ENCODE measurements at places on chromosomes 1 and 21.

DNA sequence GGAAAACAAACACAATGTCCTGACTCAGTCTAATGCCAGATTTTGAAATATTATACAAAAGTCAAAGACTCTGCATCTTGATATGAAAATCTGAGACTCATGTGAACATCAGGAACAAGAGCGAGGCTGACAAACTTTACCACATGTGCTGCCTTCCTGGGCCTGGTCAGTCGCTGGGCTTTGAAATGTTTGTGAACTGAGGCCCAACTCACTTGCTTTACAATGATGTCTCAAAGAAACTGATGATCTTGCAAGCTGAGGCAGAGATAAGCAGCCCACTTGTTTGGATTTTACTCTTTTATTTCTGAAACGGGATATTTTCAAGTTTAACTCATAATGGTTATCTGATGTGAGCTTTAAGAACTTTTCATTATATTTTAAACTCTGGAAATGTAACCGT lies 2.1 kb downstream of the BCAR3 start:
- peaks cover 5% of the 10 kb centered on the region for H3K27me3 ChIP-seq
- no peak for DNase-seq
- no peak overlapping the region for H3K4me3 ChIP-seq
- no peaks in the 10 kb centered on the region for H3K36me3 ChIP-seq
- no peaks in the 10 kb centered on the region for H3K4me1 ChIP-seq

DNA sequence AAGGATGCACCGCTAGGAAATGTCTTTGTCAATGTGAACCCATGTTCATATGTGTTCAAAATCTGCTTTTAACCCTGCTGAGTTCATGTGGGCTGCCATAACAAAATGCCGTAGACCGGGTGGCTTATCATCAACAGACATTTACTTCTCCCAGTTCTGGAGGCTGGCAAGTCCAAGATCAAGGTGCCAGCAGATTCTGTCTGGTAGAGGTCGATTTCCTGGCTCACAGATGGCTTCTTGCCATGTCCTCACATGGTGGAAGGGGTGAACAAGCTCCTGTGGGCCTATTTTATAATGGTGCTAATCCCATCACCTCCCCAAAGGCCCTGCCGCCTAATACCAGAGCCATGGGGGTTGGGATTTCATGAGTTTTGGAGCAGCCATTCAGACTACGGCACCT lies 4.6 kb upstream of the CDCP2 start:
- no peaks in the 10 kb centered on the region for H3K4me1 ChIP-seq
- no peak overlapping the region for H3K27ac ChIP-seq
- H3K36me3 ChIP-seq: no peaks in the 10 kb centered on the region
- no peaks in the 10 kb centered on the region for H3K27me3 ChIP-seq

DNA sequence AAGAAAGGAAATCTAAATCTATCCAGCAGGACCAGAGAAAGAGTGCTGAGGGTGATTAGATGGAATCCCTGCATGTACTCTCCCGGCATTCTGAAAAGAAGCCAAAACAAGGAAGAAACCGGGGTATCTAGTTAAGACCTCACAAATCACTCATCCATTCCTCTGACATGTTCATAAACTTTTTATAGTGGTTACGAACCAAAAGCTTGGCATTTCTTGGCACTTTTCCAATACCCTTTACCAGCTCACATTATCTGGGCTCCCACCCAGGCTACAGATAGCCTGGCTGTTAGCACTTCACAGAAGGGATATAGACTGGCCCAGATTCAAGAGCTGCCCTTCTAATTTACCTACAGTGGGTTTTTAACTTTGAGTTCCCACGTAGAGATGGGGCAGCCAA lies 1.8 kb upstream of the C1orf74 start:
- no peak overlapping the region for H3K27ac ChIP-seq
- no peak overlapping the region for H3K4me3 ChIP-seq
- H3K36me3 ChIP-seq: no peaks in the 10 kb centered on the region
- DNase-seq: no peak

DNA sequence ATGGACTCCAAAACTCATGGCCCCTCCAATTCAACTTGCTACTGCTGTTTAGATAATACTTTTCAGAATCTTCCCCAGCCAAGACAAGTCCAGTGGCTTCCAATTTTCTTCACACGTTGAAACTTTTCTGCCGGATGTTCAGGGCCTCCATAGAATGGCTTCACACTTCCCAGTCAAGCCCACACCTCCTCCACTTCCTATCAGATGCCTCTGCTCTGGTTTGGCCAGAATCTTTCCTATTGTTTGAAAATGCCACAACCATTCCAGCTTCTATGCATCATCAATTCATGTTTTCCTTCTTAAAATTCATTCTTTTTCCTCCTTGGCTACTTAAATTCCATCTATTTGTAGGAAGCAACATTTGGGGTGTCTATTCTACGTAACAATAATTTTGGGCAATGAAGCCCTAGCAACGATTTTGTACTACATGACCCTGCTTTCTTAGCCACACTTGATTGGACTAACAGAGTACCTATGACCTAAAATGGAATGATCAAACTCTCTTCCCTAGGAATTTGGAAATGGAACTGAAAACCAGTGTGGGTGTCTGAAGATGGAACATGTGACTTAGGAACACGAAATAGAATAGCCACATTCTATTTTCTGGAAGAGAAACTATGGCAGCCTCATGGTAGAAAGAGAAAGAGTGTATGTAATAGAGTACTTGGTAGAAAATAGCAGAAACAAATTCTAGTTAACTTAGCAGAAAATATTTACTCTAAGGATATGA lies 74.1 kb upstream of the CNIH3 start:
- no peaks in the 10 kb centered on the region for H3K4me1 ChIP-seq
- DNase-seq: no peak
- no peaks in the 10 kb centered on the region for H3K36me3 ChIP-seq
- no peak overlapping the region for H3K4me3 ChIP-seq
- H3K27me3 ChIP-seq: no peaks in the 10 kb centered on the region

DNA sequence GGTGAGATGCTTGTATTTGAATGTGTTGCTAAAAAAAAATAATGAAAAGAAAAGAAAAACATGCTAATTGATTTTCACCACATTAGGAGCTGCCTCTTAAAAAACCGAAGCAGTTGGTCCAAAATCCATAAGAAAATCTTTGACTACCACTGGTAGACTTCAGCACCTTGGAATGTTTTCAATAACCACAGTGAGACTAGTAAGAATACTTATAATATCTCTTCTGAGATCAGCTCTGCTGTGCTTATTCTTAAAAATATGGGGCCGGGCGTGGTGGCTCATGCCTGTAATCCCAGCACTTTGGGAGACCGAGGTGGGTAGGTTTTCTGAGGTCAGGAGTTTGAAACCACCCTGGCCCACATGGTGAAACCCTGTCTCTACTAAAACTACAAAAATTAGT lies 15.1 kb downstream of the NFYC start:
- no peak for DNase-seq
- no peak overlapping the region for H3K4me3 ChIP-seq
- no peak overlapping the region for H3K27ac ChIP-seq
- no peaks in the 10 kb centered on the region for H3K27me3 ChIP-seq
- no peaks in the 10 kb centered on the region for H3K36me3 ChIP-seq
- peaks cover 38% of the 10 kb centered on the region for H3K4me1 ChIP-seq

DNA sequence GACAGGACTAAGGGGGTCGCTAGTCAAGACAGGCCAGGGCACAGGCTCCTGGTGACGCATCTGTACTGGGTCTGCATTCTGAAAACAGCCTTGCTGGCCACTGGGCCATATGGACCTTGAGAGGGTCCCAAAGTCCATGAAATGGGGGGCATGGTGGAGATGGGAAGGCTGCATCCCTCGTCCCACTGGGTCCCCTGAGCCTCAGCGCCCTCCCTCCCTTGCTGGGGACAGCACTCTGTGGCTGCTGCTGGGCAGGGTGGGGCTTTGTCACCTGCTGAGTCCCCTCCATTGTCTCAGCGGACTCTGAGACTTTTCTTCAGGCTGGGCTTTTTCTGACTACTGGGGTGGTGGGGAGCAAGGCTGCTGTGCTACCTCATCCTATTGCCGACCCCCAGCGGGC lies 205.2 kb downstream of the RHOU start:
- no peaks in the 10 kb centered on the region for H3K36me3 ChIP-seq
- H3K27ac ChIP-seq: no peak overlapping the region
- DNase-seq: no peak
- H3K4me1 ChIP-seq: peaks cover 30% of the 10 kb centered on the region
- no peak overlapping the region for H3K4me3 ChIP-seq

DNA sequence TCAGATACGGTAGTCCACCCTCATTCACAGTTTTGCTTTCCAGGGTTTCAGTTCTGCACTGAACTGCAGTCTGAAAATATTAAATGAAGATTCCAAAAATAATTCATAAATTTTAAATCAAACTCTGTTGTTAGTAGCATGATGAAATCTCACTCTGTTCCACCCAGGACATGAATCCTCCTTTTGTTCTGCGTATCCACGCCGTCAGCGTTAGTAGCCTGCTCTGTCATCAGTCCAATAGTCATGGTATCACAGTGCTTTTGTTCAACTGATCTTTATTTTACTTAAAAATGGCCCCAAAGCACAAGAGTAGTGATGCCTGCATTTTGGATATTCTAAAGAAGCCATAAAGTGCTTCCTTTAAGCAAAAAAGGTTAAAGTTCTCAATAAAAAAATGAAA lies 23.9 kb downstream of the CHD1L start:
- H3K27me3 ChIP-seq: no peaks in the 10 kb centered on the region
- H3K4me3 ChIP-seq: no peak overlapping the region
